ENCODE measurements at places on chromosomes 11 and 22. TPM values are rescaled to one million over a fixed set of nuclear protein-coding genes. Genes with fewer than 3 reads are reported as not detected.

- no peak for DNase-seq
These were observed 34.7 kb downstream of the CACNG2 start for GRCh38 chr22:36668854-36669253.

Gene CSF2RB
- 3.5 TPM for polyA plus RNA-seq

- no peak for DNase-seq
These were observed 19.1 kb downstream of the CYB5R2 start for GRCh38 chr11:7654195-7654705.

Gene SDHD
- polyA plus RNA-seq: 122 TPM

DNA sequence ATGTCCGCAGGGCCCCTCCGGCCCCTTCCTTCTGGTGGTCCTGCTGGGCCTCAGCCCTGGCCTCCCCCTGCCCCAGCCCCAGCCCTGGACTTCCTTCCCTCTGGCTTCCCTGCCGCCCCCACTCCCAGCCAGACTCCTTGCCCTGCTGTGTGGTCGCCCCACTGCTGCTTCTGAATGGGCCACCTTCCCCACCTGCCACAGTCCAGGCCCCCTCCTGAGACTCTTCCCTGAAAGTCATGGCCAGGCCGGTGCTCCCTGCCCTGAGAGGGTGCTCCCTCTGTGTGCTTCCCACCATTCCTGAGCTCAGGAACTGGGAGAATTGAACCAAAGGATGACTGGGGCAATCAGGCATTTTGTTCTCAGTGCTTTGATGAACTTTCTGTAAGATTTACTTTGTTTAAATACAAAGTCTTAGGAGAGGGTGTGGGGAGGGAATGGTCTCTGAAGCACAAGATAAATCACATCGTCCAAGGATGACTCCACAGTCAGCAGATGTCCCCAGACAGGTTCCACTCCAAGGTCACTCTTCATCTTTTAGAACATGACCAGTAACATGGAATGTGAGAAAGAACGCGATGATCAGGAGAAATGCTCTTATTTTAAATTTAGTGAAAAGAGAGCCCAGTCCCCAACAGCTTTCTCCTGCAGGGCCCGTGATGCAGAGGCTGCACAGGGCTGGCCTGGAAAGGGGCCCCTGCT, 774 bp downstream of the APOBEC3D start:
- no peak for DNase-seq

Gene OR51I1
- polyA plus RNA-seq: not detected

Measured in left lung (tissue), 14 donors.